ENCODE measurements at places on chromosomes 1 and 21. TPM values are rescaled to one million over a fixed set of nuclear protein-coding genes. Genes with fewer than 3 reads are reported as not detected.

The LHX8 gene
- not detected for total RNA-seq

The USP21 gene
- 15.3 TPM for total RNA-seq

The ELF3 gene
- total RNA-seq, result 0.06 TPM

The SAMSN1 gene
- not detected for total RNA-seq

The GBP6 gene
- total RNA-seq, result not detected

The KIF2C gene
- 95.3 TPM for total RNA-seq

The ATP13A2 gene
- total RNA-seq, result 211 TPM

The ATP1A2 gene
- 1.4 TPM for total RNA-seq

The TMEM200B gene
- total RNA-seq, result 0.17 TPM

The TBX19 gene
- total RNA-seq, result 0.34 TPM

The PROX1 gene
- total RNA-seq, result 2.1 TPM

The STX12 gene
- total RNA-seq, result 41.4 TPM

The FMN2 gene
- 34.0 TPM for total RNA-seq

The FCRLB gene
- total RNA-seq, result 0.64 TPM

The TMEM269 gene
- not detected for total RNA-seq

DNA sequence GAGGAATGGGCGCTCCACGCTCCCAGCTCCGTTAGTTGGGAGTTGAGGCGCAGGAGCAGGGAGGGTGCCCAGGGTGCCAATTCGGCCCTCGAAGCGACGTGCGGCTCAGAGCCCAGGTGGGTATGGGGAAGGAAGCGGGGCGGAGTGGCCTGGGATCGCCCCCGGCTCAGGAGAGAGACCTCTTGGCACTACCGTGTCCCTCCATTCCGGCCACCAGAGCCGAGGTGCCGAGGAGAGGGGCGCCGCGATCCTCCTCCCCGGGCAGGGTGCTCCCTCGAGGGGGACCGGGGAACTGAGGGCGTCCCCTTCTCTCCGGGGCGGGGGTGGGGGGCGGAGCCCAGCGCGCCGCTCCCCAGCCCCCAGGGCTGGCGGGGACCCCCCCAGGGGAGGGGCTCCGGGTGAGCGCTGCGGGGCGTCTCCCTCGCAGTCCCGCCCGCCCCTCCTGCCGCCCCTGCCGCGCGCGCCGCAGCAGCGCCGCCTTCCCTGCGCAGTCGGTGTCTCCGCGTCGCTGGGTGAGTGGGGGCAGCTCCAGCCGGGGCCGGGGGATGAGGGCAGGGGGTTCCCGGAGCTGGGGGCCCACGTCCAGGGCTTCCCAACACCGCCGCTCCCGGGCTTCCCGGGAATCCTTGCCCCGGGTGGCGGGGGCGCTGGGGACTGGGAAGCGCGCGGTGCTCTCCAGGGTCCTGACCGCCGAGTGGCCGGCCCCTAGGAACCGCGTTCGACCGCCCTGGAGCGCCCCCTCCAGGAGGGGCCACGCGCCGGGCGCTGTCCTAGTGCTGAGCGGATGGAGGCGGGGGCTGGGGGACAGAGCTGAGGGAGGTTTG is at the start of gene HPCA:
Gene HPCA, plus strand, starts transcription at position 488 of the 824 bp plus-strand sequence. CDS start 2,408 bp downstream, outside the sequence.
- peak; percentile 44 for DNase-seq

DNA sequence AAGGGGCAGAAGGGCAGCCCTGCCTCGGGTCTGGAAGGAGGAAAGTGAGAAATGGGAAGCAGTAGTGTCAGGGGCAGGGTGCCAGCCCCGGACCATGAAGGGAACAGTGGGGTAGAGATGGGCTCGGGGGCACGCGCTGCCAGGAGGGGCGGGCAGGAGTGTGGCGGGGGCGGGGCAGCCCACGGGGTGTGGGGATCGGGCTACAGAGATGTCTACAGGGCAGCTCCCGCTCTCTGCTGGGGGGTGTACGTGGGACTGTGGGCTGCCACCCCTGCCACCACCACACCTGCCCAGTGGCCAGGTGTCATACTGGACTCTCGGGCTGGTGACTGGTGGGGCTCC is 7.4 kb downstream of the ARHGEF16 start:
- no peak for DNase-seq

- peak; percentile 50 for DNase-seq
These were observed 1.8 kb upstream of the ZBTB48 start for GRCh38 chr1:6577831-6578525.

- no peak for DNase-seq
These were observed 138.1 kb upstream of the IRF2BP2 start for GRCh38 chr1:234748066-234748465.

GRCh38 chr1:61005614-61006580 is 76.5 kb upstream of the NFIA start:
- DNase-seq, result no peak

DNA sequence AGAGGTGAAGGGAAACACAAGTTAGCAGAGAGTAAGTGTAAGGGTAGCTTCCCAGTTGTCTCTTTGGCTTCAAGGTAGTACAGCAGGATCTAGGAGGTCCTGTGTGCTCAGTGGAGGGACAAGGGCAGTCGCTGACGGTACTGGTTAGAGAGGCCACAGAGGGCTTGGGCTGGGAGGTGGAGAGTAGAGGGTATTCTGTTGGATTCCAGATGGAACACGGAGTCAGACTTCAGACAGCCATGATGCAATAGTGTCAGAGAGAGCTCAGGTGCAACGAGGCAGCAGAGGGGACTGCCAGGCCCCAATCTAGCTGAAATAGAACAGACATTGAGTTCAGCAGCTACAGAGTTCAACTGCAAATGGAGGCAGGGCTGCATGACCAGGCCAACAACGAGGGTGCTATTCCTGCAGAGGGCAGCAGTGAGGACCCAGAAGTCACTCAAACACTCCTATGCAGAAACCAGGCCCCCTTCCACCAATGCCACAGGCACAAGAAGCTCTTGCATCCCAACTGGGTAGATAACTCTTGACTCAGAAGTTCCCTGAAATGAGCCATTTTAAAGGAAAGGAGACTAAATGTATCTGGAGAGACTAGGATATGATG is 325.0 kb upstream of the ESRRG start:
- DNase-seq, result no peak

DNA sequence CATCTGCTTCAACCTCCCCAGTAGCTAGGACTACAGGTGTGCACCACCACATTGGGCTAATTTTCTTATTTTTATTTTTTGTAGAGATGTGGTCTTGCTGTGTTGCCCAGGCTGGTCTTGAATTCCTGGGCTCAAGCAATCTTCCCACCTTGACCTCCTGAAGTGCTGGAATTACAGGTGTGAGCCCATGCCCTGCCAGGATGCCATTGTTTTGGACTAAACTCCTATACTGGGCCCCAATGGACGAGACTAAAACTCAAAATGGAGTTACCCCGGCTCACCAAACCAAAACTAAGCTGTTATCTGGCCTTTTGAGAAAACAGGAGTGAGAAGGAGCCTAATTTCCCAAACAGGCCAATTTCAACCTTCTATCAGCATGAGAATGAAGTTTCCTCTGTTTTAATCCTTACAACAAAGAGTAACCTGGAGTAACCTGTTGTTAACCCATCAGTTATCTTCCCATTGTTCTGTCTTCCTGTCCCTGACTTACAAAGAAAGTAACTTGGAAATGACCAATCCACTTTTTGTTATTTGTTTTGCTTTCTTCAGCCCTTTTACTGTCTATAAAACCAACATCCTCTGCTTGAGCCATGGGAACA is 29.6 kb downstream of the DMRTA2 start:
- no peak for DNase-seq

GRCh38 chr1:221892301-221892830 is 150.5 kb upstream of the DUSP10 start:
- no peak for DNase-seq

GRCh38 chr1:25872713-25873112 is 2.8 kb downstream of the PAQR7 start:
- DNase-seq, result no peak

GRCh38 chr1:97384294-97384968 is 536.4 kb downstream of the DPYD start:
- peak; percentile 63 for DNase-seq

DNA sequence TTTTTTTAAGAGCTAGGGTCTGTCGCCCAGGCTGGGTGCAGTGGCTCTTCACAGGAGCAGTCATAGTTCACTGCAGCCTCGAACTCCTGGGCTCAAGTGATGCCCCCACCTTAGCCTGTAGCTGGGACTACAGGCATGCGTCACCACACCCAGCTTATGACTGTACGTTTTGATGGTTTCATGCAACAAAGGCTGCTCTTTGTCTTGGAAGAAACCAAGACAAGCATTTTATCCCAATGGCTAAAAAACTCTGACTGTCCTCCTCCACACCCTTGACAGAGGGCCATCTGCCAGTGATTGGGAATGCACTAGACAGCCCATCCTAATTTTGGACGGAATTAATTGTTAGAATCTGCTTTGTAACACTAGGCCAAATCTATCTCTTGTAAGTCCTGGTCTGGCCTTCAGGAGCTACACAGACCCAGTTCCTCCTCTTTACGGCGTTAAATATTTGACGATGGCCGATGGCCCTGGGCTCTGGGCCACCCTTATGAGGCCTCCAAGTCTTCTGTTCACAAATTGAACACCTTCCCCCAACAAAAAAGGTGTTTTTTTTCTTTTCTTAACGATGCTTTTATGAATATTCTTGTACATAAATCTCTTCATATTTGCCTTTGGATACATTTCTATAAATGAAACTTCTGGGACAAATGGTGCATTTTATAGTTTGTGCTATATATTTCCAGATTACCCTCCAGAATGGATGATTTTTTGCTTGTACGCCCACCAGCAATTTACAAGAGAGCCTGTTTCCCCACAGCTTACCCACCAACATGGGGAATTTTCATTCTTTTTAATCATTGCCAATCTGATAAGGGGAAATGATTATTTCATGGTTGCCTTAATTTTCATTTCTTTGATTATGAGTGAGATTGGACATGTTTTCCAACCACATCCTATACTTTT is 104.8 kb upstream of the SLC25A33 start:
- no peak for DNase-seq

DNA sequence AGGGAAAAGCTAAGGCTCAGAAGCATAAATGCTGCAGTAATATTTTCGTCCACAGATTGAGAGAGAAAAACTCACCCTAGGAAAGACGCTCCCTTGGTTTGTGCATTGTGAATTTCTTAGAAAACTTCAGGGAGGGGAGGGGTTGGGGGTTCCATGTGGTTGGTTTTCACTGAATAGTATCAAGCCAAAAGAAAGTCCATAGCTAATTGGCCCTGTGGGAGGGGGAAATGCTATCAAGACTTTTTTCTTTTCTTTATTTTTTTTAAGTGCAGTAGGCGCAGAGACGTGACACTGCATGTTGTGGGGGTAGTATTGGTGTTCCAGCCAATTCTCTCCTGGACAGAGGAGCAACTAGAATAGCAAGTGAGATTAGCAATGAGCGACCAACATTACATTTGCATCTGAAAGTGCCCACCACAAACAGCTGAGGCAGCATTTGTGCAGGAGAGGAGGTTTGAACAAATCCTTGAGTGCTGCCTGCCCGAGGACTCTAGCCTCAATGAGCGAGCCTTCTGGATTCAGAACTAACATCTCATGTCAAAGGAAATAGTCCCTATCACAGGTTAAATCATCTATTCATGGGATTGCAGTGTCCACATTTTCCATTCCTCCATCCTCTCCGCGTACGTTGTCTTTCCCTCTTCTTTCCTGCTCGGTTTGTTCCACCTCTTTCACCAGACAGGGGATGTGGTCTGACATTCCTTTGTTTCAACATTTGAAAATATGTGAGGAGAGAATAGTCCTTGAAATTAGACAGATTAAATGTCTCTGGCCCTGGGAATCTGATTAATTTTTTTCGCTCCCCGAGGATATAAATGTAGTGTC is 118.0 kb upstream of the MARK1 start:
- no peak for DNase-seq

DNA sequence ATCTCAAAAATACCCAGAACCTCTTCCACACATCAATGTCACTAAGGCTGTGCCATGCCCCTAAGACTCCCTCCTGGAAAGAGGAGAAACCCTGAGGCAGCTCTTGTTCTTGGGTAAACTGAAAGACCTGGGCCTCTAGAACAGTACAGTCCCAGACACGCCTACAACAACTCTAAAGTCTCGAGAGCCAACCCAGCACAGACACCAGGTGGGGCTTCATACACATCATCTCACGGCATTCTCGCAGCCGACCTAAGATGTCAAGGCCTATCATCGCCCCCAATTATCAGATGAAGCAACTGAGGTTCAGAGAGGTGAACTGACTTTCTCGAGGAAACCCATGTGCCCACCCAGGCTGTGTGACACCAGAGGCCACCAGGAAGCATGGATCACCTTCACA is 70.6 kb downstream of the MRPL37 start:
- no peak for DNase-seq

GRCh38 chr1:76482272-76482671 is 385.0 kb upstream of the ST6GALNAC5 start:
- no peak for DNase-seq

- DNase-seq, result no peak
These were observed 16.3 kb downstream of the AGPAT3 start for GRCh38 chr21:43881283-43881682.

DNA sequence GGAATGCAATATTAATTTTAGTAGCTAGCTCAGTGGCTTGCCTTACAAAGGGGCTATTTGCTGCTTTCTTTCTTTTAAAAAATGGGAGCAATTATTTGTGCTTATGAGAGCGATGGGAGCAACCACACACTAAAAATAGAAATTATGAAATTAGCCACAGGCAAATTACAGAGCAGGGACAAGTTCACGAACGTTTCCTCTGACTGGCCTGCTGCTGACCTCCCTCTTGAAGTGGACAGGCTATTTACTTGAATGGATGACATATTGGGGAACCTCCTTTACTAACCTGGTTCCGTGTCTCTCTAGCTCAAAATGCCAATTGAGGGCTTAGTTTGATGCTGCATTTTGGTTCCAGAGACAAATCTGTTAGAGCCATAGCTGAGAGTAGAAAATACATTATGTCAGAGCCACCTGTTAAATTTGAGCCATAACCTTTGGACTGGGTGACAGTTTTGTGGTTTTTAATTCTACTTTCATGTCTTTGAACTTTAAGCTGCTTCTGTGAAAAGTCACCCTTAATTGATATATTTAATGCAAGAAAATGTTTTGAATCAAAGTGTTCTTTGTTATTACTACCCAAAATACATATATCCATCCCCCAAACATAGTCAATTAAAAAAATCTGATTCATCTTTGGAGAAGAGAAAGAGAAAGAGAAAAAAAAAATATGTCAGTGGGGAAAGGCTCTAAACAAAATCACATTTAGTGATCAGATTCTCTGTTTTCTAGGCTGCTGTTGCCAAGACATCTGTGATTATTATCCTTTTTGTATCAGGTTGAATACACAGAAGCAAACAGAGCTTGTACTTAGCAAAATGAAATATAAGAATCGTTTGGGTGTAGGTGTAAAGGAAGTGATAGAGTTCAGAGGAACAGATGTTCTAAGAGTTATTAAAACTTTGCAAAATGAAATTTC is 351.9 kb downstream of the ADGRL2 start:
- no peak for DNase-seq

- DNase-seq, result peak; percentile 49
These were observed 21.9 kb upstream of the NBL1 start for GRCh38 chr1:19622204-19622603.

GRCh38 chr1:209038735-209039134 is 544.8 kb upstream of the CAMK1G start:
- DNase-seq, result peak; percentile 38

- DNase-seq, result no peak
These were observed 71.1 kb upstream of the DPT start for GRCh38 chr1:168799927-168800605.

DNA sequence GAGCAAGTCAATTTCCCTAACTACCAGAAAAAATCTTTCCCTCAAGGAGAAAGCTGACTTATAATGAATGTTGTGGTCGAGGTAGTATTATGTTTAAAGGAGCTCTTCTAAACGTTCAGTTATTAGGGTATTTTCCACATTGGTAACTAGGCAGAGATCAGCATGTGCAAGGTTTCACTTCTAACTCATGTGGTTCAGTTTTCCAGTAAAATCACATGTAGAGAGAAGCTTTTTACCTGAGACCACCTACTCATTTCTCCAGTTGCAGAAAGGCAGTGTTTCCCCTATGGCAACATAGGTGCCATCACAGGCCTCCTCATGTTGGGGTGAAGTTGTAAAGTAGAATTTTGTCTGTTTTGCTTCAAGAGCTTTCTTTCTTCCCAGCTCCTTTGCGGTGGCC is 23.7 kb downstream of the IL23R start:
- no peak for DNase-seq
